Fibroblast of upper back skin (primary cell): ENCODE measurements at places on chromosomes 11 and 22.

DNA sequence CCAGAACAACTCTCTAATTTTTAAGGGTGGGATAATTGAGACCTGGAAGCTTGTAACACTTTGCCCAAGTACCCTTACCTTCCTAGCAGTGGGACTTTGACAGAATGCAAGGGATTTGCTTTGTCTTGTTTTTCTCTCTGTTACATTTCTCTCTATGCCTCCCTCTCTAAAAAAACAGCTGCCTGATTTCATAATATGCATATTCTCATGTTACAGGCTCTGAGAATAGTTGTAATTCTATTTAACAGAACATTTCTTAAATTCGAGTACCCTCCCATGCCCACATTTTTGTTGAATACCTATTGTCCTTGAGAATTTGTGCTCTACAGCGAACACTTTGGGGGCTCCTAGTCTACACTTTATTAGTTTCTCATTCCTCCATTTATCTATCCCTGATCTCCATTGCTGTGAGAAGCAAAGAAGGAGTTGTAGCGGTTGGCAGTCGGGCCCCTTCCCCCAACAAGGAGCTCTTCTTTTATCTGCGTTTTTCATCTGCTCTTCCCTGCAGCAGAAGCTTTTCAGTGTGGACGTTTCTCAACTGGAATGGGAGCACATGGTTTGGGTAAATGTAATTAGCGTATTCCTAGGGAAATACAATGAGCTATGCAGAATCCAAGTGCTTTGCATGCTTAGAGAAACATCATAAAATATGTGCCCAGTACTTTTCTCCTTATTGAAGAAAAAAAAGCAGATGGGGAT is 117.7 kb upstream of the CCDC90B start:
- no peak for DNase-seq

DNA sequence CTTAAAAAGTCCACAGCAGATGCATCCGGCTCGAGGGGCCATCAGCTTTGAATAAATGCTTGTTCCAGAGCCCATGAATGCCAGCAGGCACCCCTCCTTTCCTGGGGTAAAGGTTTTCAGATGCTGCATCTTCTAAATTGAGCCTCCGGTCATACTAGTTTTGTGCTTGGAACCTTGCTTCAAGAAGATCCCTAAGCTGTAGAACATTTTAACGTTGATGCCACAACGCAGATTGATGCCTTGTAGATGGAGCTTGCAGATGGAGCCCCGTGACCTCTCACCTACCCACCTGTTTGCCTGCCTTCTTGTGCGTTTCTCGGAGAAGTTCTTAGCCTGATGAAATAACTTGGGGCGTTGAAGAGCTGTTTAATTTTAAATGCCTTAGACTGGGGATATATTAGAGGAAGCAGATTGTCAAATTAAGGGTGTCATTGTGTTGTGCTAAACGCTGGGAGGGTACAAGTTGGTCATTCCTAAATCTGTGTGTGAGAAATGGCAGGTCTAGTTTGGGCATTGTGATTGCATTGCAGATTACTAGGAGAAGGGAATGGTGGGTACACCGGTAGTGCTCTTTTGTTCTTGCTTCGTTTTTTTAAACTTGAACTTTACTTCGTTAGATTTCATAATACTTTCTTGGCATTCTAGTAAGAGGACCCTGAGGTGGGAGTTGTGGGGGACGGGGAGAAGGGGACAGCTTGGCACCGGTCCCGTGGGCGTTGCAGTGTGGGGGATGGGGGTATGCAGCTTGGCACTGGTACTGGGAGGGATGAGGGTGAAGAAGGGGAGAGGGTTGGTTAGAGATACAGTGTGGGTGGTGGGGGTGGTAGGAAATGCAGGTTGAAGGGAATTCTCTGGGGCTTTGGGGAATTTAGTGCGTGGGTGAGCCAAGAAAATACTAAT is 1.9 kb downstream of the NEAT1 start:
- DNase-seq: peak; percentile 61

DNA sequence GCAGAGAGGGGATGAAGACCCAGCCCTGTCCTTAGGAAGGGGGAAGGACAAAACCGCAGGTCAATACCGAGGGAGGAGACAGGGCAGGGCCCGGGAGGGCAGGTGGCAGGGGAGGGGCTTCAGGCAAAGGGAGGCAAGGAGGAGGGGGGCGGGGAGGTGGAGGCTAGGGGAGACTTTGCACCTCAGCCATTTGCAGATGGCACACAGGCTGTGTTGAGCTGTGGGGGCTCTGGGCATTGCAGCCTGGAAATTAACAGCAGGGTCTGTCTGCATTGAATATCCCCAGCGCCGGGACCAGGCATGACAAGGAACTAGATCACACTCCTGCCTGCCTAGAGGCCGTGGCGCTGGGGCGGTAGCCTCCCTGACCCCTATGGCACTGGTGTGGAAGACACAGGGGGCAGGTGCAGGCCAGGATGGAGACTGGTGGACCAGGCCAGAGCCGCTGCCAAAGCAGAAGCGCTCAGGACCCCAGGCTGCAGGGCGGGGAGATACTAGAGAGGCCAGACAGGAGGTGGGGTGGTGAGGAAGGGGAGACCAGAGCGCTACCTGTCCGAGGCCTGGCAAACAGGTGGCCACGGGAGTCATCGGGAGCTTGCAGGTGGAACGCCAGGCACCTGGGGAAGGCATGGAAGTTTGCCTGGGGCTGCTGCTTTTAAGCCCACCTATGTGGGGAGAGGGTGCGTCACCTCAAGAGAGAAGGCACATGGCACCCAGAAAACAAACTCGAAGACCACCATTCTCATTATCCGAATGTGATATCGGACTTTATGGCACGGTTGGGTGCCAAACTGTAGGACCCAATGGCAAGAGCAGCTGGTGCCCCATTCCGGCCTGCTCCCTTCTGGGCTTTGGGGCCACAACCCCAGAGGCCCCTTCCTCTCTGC is 11.5 kb downstream of the CBX6 start:
- DNase-seq: no peak

DNA sequence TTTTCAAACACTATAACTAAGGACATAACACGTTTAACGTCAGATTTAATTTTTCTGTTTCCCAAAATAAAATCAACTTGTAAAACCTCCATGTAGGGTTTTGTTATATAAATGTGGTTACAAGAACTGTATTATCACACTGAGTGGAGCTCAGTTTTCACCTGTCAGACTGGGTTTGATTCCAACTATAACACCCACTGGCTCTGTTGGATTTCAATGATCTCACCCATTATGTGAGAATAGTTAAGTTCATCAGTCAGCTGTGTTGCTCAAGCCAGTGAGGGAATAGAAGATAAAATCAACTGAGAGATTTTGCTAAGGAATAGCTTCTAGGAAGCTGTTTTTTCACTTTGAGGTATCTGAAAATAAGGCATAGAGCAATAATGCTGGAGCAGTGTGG is 5.1 kb upstream of the OR52R1 start:
- DNase-seq: no peak

- peak; percentile 26 for DNase-seq
Observed at GRCh38 chr11:68643585-68643984, 40.8 kb upstream of the GAL start.

DNA sequence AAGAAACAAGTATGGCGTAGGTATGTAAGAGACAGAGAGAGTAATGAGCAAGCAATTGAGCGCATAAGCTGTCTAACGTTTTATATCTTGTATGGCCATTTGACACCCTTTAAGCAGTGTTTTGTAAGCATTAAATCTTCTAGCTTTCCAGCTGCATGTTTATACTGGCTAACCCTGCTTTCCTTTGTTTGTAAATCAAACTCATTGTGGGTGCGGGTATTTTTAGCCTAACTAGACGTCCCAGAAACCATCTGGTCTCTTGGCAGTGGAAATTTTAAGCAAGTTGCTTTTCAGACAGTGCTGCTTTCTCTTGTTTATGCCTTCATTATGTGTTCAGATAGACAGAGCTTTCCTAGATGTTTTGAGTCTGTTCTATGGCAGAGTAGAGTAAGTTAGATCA is 73.5 kb downstream of the RNF169 start:
- DNase-seq: peak; percentile 17

DNA sequence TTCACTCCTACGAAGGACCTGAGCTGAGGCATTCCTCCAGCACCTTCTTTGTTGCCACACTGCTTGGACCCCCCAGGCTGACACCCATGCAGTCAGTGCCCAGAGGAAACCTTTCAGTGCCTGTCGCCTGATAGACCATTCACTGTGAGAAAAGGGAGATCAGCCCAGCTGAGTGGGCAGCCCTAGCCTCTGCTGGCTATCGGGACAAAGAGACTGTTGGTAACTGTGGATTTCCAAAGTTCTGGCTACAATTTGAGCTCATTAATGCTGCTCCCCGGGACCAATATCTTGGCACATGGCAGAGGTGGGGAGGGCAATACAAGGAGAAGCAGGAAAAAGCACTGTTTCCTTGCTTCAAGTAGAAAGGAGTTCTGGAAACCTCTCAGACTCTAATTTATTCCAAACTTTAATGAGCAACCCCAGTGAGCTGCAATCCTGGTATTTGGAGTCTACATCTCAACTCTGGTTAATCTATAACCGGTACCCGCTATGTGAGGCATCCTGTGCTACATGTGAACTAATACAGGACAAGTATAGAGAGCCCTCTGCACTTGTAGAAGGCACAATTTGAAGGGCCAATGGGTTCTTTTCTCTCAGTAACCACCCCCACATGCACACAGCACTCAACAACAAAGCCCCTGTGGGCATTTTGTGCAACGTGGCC is 200.7 kb upstream of the NCAM1 start:
- DNase-seq: no peak

DNA sequence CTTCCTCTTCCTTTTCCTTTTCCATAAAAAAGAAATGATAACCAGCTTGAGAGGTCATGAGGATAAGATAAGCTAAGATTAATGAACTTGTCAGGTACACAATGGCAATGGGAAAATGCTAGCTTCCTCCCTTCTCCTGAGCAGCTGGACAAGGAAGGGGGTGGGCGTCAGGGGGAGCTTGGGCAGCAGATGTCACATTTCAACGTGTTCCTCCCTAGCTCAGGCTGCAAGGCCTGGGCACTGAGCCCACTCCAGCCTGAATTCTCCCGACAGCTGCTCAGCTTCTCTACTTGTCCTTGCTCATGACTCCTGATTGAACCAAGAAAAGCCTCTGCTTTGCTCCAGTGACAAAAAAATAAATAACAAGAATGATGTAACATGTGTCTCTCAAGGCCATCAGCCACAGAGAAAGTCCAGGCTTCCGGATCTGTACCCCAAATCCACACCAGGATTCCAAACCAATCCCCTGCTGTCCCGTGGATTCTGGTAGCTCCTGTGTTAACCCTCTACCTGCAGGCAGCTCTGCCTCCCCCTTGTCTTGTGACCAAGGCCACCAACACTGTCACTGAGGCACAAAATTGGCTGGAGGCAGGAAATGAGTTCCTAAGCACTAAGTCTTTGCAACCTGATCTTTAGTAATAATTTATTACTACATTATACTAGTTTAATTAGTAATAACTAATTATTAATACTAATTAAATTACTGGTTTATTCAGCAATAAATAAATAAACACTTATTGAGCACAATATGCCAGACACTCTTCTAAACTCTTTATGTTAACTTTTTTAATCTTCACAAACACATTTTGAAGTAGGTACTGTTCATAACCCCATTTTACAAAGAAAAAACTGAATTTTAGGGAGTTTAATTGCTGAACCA is 146.5 kb downstream of the CCDC34 start:
- DNase-seq: peak; percentile 77

GRCh38 chr11:87258171-87258833 is 220.6 kb downstream of the TMEM135 start:
- no peak for DNase-seq

DNA sequence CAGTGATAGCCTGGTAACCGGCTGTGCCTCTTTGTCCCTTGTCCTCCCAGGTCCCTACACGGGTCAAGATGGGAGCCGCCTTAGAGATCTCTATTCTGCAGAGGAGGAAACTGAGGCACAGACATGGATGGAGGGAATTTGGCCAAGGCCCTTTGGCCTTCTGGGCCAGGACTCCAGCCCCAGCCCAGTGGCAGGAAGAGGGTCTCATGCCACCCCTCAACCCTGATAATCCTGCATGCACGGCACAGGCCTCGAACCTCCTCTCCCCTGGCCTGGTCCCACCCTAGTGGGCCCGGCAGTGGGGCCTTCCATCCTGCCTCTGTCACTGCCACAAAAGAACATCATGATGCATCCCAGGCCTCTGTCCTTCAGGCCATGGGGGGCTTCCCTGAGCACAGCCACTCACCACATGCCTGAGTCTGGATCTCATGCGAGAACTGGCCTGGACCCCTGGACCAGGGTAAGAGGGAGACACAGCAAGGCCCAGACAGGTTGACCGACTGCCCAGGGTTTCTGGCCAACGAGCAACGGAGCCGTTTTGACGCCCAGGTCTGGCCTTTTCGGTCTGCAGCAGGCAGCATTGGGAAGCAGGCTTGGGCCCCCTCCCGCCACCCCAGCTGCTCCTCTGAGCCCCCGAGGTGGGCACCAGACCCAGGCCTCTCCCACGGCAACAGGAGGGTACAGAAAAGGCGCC is 6.5 kb downstream of the LINC01488 start:
- no peak for DNase-seq

- DNase-seq: no peak
Observed at GRCh38 chr11:62512961-62513360, 33.6 kb downstream of the AHNAK start.

DNA sequence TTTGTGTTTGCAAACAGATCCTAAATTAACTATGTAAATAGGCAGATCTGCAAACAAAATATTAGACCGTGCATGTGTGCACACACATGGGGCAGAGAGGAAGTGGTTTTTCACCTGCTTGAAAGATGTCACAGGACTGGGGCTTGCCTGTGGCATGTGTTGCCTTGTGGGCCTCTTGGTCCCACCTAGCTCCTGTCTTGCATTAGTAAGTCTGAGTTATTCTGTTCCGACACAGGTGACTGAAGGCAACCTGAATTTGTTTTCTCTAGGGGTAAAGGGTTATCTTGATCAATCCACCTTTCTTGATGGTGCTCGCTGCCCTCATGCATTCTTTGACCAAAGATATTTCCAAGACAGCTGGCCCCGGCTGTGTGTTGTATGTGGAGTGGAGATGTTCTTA is 667.5 kb downstream of the NTM start:
- no peak for DNase-seq

GRCh38 chr11:12724301-12725054 is 50.3 kb downstream of the TEAD1 start:
- DNase-seq: peak; percentile 86

DNA sequence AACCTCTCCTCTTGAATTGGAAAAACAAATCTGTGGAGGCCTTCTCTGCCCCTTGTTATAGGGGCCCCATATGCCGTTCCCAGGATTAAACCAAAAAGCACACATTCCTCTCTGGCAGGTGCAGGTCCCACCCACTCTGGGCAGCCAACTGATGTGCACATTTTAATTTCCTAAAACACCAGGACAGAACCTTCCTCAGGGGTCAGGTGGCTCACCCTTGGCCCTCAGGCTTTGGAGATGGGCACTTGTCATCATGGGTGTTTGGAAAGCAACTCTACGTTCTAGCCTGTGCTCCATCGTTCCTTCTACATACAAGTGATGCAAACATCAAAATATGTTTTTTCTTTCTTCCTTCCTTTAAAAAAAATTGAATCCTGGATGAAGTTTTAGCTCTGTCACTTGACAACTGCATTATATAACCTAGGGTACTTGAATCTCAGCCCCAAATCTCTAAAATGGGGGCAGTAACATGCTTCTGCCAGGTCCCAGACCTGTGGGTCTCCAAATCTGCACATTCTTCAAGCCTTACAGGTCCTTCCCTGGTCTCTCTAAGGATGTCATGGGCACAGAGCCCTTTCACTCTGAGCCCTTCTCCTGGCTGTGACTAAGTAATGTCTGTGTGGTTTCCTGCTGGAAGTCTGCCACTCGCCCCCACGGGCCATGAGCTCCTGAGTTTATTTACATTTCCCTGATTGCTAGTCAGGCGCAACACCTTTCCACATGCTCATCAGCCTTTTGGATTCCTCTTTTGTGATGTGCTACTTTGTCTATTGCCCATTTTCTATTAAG is 43.8 kb downstream of the KCNQ1OT1 start:
- peak; percentile 56 for DNase-seq
